ENCODE measurements at places on chromosomes 3 and 15.

DNA sequence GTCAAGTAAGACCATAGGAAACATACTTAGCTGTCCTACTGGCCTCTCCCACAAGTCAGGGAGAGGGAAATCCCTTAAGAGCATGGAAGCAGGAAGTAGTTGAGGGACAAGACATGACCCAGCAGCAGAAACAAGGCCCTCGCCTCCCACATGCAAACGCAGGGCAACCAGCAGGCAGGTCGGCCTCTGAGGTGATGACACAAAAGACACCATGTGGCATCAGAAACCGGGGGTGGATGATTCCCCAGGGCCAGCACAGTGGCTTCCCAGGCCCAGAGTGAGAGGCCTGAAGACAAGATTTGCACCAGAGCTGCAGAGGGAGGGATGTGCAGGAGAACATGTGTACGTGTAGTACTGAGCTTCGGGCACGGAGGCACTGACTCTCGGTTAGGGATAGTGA lies 26.3 kb downstream of the PXYLP1 start:
- DNase-seq = no peak

DNA sequence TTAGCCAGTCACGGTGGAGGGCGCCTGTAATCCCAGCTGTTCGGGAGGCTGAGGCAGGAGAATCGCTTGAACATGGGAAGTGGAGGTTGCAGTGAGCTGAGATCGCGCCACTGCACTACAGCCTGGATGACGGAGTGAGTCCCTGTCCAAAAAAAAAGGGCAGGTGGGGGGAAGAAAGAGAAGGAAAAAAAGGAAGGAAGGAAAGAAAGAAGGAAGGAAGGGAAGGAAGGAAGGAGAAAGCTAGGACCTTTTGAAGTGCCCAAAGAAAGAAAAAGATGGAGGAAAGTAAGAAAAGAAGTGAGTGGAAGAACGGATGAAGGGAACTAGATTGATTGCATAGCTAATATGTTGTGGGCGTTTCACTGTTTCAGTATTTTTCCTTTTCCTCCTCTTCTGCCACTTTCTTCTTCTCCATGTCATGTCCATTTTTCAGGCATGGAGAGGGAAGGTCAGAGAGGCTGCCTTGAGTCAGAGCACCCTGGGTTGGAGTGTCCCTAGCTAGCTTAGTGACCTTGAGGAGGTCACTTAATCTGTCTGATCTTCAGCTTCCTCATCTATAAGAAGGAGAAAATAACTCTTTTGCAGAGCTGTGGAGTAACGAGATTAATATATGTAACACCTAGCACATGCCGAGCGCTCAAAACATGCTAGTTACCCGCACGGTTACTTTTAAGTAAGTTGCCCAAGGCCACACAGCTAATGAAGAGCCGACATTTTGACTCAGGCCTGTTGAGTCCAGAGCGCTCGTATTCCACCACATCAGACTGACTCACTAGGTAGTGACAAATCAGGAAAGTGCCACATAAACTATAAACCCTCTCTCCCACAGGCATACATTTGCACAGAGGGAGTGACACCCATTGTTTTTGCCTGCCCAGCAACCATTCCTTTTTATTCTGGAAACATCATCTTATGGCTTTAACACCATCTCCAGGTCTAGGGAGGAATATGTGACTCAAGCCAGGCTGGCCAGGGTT lies 42.2 kb downstream of the BHLHE40 start:
- DNase-seq = no peak

DNA sequence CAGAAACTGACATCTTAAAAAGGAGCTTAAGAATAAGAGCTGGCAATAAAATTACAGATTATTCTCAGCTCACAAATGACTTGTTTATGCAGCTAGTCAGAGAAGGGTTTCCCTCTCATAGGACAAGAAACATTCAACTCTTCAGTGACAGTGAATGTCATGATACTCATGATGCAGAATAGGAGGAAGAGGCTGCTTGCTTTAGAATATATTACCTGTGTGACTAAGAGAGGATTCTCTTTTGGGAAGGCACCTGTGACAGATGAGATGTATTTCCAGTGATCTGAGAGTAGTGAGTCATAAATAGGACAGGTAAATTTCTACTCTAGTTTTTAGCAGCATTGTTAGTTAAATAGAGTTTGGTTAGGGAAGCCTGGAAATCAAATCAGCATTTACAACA lies 39.9 kb downstream of the RASA2 start:
- DNase-seq = no peak

GRCh38 chr15:28891588-28891987 lies 5.8 kb downstream of the APBA2 start:
- DNase-seq = no peak

GRCh38 chr3:182508919-182509711 lies 284.2 kb upstream of the ATP11B start:
- DNase-seq = no peak

- DNase-seq = no peak
Measured at GRCh38 chr3:116517308-116517707, 72.0 kb upstream of the LSAMP start.

DNA sequence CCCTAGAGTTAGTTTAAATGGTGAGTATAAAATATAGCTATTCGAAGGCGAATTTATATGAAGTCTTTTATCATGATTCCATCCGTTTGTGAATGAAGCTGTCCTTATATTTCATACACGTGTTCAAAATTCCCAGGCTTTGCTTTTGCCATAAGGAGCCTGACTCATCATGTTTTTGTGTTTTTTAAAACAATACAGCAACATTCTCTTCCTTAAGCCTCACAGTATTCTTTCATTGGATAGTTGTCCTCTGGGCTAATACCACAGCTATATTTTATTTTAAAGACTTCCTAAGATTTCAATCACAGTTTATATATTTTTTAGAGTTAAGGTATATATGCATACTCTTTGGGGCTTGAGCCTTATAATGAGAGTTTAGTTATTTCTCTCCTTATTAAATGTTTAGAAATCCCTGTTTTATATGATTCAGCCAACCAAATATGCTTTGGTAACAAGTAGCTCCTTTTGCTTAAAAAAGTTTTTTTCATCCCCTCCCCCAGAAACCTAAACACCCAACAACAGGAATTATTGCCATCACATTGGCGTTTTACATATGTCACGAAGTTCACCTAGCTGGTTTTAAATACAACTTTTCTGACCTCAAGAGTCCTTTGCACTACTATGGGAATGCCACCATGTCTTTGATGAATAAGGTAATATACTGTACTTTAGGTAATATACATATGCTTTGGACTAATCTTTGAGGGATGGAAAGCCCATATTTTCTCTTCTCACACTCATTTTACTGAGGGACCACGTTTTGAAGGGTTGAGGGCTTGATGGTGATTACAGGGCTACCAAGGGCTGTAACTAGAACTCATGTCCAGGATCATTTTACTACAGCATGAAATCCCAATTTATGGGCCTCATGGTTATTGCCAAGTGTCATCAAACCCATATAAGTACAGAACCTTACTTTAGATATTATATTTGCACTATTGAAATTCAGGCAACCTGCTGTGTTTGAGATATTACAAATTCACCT lies 28.5 kb downstream of the ST3GAL6 start:
- DNase-seq = no peak

- DNase-seq = no peak
Measured at GRCh38 chr3:141998669-141999290, 122.3 kb downstream of the ATP1B3 start.

DNA sequence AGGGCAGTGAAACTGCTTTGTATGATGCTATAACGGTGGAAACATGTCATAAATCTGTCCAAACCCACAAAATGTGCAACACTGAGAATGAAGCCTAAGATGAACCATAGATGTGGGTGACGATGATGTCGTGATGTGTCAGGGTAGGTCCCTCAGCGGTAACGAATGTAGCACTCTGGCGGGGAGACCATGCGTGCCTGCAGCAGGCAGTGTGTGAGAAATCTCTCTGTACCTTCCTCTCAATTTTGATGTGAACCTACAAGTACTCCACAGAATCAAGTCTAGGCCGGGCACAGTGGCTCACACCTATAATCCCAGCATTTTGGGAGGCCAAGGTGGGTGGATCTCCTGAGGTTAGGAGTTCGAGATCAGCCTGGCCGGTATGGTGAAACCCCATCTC lies 268.2 kb upstream of the LYSMD4 start:
- no peak for DNase-seq

Data from Peyer's patch (tissue), 4 donors.